ENCODE measurements at places on chromosomes 5 and 9.

GRCh38 chr9:115240676-115241075 is 122.7 kb upstream of the TNC start:
- no peak for DNase-seq

- DNase-seq = peak; percentile 5
Measured at GRCh38 chr9:108933231-108933717, 650 bp downstream of the ELP1 start.

GRCh38 chr9:122097679-122098315 is 4.7 kb upstream of the TTLL11 start:
- DNase-seq = no peak

DNA sequence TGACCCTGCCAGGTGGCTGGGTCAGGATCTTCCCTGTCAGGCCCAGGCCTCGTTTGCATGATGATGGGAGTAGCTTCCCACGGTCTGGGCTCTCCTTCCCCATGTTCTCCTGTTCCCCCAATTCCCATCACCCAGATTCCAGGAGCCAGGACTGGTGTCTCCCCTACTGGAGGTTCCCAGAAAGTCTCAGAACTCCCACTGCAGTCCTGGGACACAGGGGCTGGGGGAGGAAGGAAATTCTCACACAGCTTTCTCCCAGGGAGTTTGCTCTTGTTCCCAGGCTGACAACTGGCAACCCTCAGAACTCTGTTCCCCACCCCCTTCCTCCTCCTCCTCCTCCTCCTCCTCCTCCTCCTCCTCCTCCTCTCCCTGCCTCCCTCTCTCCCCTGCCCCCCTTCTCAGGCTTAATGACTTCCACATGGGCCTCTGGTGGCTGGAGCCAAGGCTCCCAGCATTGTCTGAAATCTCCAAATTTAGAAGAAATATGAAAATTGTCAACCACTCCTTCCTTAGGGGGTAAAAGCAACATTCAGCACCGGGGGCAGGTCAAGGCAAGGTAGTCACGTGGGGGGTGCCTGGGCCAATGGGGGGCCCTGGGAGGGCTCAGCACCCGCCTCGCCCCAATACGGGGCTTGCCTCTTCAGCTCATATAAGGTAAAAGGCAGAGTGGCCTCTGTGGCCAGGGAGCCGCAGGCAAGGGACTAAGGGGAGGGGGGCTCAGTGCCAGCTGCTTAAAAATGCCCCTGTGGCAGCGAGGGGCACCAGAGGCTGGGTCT is 27.3 kb upstream of the IL17B start:
- no peak for DNase-seq

DNA sequence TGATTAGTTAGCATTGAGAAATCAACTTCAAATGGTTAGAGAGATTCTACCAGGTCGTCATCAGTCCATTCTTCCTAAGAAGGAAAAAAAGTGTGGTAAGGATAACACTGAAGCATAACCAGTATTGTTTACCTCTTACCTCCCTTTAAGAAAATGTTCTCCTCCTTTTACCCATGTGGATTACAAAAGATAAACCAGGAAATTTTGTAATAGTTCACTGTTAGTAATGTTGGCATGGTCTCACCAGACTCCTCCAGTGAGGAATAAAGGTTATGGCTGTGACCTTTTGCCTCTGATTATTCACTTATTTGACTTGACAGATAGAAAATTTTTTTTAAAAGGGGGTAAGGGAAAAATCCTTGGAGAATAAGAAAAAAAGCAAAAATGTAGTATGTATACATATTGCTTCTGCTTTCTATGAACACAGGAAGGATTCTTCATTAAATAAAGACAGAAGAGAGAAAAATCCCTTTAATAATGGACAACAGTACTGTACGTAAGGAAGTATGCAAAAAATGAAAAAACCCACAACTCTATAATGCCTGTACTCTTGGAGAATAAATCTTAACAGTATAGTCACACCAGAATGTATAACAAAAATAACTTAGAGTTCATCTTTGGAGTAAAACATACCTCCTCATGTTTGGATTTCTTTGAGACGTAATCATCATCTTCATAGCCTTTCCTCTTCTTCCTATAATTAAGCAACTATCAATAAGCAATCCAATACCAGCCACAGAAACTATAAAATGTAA is 18.1 kb downstream of the CCNH start:
- no peak for DNase-seq

DNA sequence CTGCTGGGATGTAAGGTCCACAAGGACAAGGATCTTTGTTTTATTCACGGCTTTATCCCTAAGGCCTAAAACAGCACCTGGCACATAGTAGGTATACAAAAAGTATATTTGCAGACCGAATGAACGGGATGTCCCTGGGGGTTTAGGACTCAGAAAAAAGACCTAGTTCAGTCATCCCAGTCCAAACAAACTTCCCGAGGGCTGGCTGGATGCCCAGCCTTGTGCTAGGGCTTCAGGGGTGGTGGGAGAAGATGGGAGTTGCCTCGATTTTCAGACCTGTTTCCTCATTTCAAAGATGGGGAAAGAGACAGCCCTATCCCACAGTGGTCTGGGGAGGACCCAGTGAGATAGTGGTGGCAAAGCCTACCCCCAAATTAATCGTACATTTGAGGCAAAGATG is 3.0 kb upstream of the PROB1 start:
- no peak for DNase-seq

DNA sequence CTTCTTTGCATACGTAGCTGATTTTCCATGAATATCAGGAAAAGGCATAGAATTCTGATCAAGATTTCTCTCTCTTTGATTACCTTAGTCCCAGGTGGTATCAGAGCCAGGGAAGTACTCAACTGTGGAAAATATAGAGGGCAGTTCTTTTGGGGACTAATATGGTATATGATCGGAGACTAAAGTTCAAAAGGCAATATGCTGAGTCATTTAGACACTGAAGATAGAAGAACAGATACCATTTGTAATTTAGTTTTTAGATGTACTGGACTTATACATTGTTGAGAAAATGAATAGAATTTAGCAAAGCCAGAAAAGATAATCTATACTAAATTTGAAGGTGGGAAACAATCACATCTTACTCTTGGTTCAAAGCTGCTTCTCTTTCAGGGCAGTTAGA is 5.1 kb downstream of the PCDHB3 start:
- no peak for DNase-seq

GRCh38 chr9:30982301-30982700 is 1402.1 kb upstream of the ACO1 start:
- no peak for DNase-seq

DNA sequence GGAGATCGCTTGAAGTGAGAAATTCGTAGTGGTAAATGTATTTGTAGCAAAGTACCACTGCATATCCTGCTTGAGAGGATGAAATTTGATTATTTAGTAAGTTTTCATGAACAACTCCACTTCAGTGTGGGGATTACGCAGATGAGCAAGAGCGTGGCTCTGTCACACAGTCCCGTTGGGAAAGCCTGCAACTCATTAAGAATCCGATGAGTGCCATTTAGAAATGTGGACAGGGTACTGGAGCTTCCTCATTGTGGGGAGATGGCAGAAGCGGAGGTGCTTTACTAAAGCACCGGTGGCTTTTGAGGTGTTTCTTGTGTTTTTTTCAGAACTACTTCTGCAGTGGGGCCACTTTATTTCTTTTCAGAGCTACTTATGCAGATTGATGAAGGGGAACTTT is 1.4 kb downstream of the TJP2 start:
- DNase-seq = no peak

GRCh38 chr9:102047549-102047948 is 309.1 kb upstream of the GRIN3A start:
- DNase-seq = no peak

- no peak for DNase-seq
Measured at GRCh38 chr9:77087506-77087905, 68.1 kb downstream of the FOXB2 start.

GRCh38 chr9:123550797-123551196 is 194.8 kb downstream of the CRB2 start:
- no peak for DNase-seq

GRCh38 chr5:89471541-89471940 is 588.6 kb upstream of the MEF2C start:
- DNase-seq = no peak

DNA sequence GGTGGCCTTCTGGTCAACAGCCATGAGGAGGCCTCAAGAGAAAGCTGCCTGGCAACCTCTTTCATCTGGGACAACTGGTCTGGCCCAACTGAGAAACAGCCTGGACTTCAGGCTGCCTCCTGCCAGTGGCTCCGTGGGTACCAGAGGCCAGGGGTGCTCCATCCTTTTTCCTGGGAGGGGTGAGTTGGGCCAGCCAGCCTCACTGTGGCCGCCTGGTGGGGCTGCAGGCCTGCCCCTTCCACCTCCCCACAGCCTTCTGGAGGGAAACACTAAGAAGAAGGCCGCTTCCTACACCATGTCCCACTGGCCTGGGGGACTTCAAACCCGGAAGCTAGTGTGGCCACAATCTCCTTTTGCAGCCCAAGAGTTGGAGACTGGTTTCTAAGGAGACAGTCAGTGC is 13.8 kb upstream of the NKD2 start:
- no peak for DNase-seq

DNA sequence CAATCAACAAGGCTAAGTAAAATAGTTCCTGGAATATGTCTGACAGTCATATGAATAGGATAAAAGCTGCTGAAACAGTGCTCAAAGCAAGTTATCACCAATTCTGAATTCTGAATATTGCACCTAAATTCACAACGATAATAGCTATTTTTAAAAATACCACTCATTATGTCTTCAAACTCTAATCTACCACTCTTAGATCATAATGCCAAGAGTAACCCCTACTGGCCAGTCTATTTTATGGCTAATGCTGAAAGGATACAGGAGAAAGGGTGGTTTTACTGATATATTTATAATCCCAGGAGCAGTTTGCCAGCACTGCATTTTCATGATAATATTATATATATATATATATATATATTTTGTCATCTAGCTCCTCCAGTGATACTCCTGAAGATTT is 232.8 kb downstream of the PDE4D start:
- DNase-seq = no peak

GRCh38 chr5:133485468-133485867 is 126.9 kb downstream of the FSTL4 start:
- no peak for DNase-seq

DNA sequence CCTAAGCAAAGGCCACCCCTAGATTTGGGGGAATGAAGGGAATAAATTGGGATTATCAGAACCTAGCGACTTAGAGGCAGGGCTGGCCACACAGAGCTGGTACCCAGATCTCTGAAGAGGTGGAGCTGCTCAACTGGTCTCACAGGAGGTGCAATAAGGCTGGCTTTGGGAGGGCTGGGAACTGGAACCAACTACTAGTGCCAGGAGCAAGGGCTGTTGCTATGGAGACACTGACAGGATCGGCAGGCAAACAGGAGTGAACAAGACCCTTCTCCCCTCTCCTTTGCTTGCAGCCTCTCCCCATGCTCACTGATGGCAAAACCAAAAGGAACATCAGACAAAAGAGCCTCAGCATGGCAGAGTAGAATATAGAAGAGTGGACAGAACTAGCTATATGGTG is 17.0 kb upstream of the WHRN start:
- no peak for DNase-seq

GRCh38 chr5:98517560-98518366 is 255.7 kb upstream of the RGMB start:
- DNase-seq = no peak

DNA sequence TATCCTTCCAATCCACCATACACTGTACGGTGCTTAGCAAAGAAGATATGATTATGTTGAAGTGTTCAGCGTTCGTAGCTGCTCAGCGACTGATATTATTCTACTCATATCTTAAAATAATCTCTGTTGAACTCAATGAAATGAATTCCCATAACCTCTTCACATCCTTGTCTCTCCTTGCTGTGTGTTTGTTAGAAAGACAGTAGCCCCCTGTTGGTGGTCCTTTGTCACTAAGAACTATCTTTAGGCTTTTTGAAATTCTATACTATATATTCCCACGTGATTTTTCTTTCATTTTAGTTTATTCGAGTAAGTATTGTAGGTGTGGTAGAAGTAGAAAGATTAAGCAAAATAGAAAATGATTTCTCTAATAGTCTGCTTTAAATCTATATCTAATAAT is 762.8 kb upstream of the WWC1 start:
- no peak for DNase-seq

DNA sequence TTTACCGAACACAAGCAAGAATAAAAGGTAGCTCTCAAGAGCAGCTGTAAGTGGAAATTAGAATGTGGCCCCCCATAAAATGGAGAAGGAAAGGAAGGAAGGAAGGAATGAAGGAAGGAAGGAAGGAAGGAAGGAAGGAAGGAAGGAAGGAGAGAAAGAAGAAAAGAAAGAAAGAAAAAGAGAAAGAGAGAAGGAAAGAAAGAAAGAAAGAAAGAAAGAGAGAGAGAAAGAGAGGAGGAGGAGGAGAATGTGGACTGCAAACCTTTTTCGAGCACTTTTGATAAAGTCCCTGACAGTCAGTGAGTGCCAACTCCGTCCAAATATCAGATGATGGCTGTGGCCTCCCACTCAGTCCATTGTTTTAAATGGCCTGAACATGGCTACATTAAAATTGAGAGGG is 53.8 kb upstream of the SNX2 start:
- no peak for DNase-seq

DNA sequence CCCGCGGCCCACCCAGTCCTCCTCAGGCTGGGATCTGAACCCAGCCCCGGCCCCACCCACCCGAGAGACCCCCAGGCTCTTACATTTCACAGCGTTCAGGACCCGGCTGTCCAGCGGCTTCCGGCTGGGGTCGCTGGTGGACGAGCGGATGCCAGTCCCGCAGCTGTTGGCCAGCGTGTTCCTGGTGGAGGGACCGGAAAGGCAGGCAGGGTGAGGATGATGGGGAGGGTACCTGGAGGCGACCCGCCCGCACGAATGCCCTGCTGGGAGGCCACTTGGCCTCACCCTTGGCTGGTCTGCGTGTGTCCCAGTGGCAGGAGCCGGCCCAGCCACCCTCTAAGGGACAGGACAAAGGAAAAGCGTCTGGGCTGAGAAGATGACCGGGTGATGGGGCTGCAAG is 51.9 kb upstream of the UBAC1 start:
- no peak for DNase-seq

GRCh38 chr9:37127018-37127417 is 6.6 kb downstream of the ZCCHC7 start:
- no peak for DNase-seq

DNA sequence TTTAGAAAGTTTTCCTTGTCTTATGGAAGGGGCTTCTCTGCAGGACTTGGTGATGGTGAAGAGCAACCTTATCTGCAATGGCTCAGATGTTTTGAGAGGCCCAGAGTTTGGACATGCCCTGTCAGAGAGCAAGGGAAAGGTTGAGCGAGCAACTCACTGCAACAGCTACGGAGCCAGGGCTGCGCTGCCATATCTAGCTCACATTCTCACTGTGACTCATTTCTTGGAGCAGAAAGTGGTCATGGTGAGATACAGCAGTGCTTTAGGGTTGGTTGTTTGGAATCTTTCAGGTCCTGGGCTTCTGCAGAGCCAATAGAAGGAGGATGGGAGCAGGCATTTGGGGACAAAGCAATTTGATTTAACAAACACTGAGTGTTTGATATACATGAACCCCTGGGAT is 12.3 kb downstream of the GLRA1 start:
- no peak for DNase-seq

DNA sequence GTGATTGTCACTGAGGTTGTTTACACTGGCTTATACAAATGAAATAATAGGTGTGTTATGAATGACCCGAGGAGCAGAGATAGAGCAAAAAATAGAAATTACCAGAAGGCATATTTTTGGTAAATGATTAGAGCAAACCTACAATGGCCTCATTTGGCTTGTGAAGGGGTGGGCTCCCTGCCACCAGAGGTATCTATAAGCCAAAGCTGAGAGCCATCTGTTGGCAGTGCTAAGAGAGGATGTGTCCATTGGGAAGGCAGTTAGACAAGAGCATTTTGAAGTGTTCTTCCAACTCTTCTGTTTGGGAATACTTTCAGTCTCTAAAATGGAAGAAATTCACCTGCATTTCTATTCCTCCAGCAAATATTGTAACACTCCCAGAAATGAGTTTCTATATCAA is 10.6 kb downstream of the NIPAL4 start:
- no peak for DNase-seq
